ENCODE measurements at places on chromosomes 3 and 15. TPM values are rescaled to one million over a fixed set of nuclear protein-coding genes. Genes with fewer than 3 reads are reported as not detected.

Gene MST1
- 0.52 TPM for polyA plus RNA-seq

Gene PTH1R
- 2.5 TPM for polyA plus RNA-seq

Gene BMF
- not detected for polyA plus RNA-seq

Gene PLSCR5
- not detected for polyA plus RNA-seq

Gene RBP2
- polyA plus RNA-seq: not detected

Gene LCTL
- polyA plus RNA-seq: not detected

Gene ISL2
- not detected for polyA plus RNA-seq

Gene OXNAD1
- polyA plus RNA-seq: 9.6 TPM

Gene CACNA2D3
- polyA plus RNA-seq: 6.2 TPM

Gene CNTN4
- 49.9 TPM for polyA plus RNA-seq

Gene CCR3
- polyA plus RNA-seq: not detected

Gene CD86
- polyA plus RNA-seq: not detected

Gene CHAC1
- polyA plus RNA-seq: 4.8 TPM

Gene SLC51B
- polyA plus RNA-seq: not detected

Gene PGBD4
- polyA plus RNA-seq: 1.9 TPM

Gene MUC20
- 2.7 TPM for polyA plus RNA-seq

Gene GJD2
- 6.8 TPM for polyA plus RNA-seq

Gene RGMA
- polyA plus RNA-seq: 0.31 TPM

Gene ERC2
- 24.8 TPM for polyA plus RNA-seq

All from Purkinje cell (primary cell).